ENCODE measurements at places on chromosomes 5 and 9.

- peak; percentile 84 for DNase-seq
Measured at GRCh38 chr9:130243015-130243881, 22.3 kb upstream of the HMCN2 start.

DNA sequence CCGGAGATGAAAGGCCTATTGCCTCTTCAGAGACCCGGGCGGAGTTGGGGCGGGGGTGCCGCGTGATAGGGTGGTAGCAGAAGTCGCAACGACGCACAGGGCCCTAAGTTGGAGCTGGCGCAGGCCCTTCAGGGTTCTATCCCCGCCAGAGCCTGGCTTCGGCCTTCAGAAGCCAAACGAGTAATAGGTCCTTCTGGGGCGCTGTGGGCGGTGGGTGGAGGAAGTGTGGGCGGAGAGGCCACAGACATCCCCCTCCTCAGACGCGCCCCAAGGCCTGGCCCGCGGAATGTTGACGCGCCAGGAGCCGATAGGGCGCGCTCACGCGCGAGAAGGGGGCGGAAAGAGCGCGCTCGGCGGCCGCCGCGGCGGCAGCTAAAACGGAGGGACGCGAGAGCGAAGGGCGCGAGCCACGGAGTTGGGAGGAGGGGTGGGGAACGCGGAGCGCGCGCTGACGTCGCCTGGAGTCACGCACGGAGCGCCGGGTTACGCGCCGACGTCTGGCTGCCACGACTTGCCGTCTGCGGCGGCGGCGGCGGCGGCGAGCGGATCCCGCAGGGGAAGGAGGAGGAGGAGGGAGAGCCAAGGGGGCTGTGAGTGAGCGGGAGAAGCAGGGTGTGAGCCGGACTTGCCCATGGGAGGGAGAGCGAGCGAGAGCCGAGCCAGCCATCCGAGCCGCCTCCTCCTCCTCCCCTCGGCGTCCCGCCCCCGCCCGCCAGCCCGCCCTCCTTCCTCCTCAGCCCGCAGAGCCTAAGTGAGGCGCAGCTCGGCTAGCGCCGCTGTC lies 6.4 kb upstream of the PURA start:
- peak; percentile 95 for DNase-seq

GRCh38 chr9:134127616-134128015 lies 8.3 kb upstream of the WDR5 start:
- DNase-seq = no peak

DNA sequence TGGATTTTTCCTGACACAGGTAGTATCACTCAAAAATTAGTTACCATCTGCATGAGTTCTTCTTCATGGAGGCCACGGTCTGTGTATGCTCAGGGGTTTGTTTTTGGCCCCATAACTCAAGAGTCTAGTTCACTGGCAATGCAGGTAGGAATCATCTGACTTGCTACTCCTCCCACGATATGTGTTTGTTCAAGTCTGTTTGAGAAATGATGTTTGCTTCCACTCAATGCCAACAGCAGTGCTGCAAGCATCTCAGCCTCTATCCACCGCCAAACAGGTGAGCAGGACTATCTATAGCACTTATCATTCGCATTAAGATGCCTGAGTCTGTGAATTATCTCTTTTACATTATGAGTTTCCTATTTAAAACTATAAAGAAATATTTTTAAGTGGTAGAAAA lies 264.8 kb upstream of the PTGER4 start:
- DNase-seq = no peak

DNA sequence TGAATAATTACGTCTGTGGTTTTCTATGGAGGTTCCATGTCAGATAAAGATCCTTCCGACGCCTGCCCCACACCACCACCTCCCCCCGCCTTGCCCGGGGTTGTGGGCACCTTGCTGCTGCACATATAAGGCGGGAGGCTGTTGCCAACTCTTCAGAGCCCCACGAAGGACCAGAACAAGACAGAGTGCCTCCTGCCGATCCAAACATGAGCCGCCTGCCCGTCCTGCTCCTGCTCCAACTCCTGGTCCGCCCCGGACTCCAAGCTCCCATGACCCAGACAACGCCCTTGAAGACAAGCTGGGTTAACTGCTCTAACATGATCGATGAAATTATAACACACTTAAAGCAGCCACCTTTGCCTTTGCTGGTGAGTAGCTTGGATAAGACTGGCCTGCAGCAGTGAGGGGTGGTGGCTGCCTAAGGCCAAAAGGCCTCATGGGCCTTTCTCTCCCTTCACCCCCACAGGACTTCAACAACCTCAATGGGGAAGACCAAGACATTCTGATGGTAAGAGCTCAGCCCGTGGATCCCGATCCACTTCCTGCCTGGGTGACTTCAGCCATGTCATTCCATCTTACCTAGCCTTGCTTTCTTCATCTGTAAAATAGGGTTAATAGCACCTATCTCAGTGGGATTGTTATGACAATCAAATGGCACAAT lies at the start of gene IL3:
TSS of gene IL3 (plus strand) at position 155 of the 661 bp plus-strand sequence. CDS start at position 207, 52 bp downstream.
- peak; percentile 15 for DNase-seq

DNA sequence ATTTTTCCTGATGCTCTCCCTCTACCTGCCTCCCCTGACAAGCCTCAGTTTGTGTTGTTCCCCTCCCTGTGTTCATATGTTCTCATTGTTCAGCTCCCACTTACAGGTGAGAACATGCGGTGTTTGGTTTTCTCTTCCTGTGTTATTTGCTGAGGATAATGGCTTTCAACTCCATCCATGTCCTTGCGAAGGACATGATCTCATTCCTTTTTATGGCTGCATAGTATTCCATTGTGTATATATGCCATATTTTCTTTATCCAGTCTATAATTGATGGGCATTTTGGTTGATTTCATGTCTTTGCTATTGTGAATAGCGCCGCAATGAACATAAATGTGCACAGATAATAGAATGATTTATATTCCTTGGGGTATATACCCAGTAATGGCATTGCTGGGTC lies 77.5 kb upstream of the FAM170A start:
- DNase-seq = no peak

Measured in activated CD4-positive, alpha-beta memory T cell treated with anti-CD3 and anti-CD28 coated beads, Interleukin-2, amount 10 ng/mL, durations not matched to agents 7 days and 5 days (primary cell).